Hepatocyte (in vitro differentiated cells): ENCODE measurements at places on chromosomes 13 and 19. TPM values are rescaled to one million over a fixed set of nuclear protein-coding genes. Genes with fewer than 3 reads are reported as not detected.
A peak's percentile ranks its signal among the peaks of the same experiment; 100 is the strongest.

DNA sequence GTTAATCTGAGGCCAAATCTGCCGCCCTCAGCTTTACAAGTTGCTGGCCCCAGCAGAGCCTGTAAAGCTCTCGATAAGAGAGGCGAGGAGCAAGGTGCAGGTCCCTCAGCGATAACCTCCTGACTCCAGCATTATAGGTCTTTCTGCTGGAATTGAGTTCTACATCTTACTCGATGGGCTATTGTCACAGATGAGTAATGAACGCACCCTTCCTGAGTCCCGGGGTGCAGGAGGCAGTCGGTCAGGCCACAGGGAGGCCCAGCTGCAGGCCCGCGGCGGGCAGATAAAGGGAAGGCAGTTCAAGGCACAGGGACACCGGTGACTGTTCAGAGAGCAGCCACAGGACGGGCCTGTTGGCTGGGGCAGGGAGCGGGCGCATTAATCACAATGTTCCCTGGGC is 157.6 kb upstream of the OBI1 start:
- DNase-seq: peak; percentile 16

The MEDAG gene
- 0.28 and 0.30 TPM in 2 replicates for polyA plus RNA-seq

The TTC9B gene
- polyA plus RNA-seq: 0.21 and 0.33 TPM in 2 replicates

DNA sequence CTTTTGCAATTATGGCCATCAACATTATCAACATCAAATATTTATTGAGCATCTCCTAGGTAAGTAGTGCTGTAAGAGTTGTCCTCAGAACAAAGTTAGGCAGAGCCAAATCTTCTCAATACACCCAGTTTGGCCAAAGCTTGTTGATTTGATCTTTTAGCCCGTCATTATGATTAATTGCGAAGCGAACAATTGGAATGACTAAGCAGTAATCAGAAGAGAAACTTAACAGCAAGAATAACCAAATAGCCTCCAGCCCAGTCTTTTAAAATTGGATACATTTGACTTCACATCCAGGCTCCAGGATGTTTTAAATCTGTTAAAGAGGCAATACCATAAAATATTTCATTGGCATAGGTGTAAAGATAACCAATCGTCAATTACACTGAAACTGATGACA is 1156.0 kb downstream of the OLFM4 start:
- no peak for DNase-seq

- no peak for DNase-seq
Observed at GRCh38 chr13:28872427-28873176, 52.5 kb downstream of the MTUS2 start.

DNA sequence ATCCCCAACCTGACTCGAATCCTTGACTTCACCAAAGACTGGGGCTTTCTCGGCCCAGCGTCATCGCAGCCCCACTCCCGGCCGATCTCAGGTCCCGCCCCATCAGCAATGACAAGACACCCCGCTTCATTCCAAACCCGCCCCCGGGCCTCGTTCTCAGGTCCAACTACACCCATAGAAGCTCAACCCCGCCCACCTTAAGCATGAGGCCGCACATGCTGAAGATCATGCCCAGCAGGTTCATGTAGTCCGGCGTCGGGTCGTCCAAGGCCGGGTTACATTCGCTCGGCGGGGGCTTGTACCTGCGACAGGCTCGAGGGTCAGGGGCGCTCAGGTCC is 2.3 kb downstream of the WDR83 start:
- DNase-seq: peak; percentile 78

GRCh38 chr13:89324582-89324981 is 1653.4 kb downstream of the SLITRK5 start:
- DNase-seq: no peak

GRCh38 chr13:33033051-33033812 is 17.0 kb downstream of the KL start:
- no peak for DNase-seq

The CGB8 gene
- polyA plus RNA-seq: 0.53 TPM in 1 of 2 replicates, not detected in the other

- DNase-seq: no peak
Observed at GRCh38 chr13:30535046-30535445, 69.3 kb upstream of the HMGB1 start.

The MARK4 gene
- 13.5 and 14.8 TPM in 2 replicates for polyA plus RNA-seq

DNA sequence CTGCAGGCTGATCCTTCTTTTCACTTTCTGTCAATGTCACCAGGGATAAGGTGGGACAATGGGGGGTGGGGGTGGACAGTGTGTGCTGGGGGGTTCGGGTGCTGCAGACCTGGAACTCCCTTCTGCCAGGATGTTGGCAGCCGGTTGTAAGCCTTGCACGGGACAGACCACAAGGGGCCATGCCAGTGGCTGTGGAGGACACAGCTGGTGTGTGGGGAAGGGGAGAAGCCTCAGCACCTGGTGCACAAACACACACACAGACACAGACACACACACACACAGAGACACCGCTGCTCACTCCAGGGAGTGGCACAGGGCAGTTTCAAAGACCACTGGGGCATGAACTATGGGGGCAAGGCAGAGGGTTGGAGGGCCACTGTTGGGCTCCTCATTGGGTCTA is 3.6 kb downstream of the F2RL3 start:
- no peak for DNase-seq

DNA sequence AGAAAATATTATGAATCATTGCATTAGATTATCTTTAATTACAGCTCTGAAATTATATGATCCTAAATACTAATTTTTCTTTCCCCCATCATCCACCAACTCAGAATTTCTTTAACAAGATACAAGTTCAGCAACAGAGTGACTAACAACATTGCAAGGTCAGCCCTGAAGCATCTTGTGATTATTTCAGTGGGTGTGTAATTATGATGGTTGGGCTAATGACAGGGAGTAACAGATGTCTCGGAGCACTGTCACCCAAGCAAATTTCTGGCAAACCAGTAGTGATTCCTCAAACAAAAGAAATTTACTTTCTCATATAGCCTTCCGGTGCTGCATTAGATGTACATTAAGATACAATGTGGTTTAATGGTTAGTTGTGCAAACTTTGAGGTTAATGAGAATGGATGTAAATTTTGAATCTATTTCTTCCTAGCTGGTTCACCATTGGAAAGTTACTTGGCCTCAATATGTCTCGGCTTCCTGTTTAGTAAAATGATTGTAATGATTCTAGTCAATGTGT is 238.9 kb downstream of the ITGBL1 start:
- DNase-seq: no peak

The SRRM5 gene
- 0.24 and 0.79 TPM in 2 replicates for polyA plus RNA-seq
